ENCODE measurements at places on chromosomes 7 and 10.
A peak's percentile ranks its signal among the peaks of the same experiment; 100 is the strongest.

DNA sequence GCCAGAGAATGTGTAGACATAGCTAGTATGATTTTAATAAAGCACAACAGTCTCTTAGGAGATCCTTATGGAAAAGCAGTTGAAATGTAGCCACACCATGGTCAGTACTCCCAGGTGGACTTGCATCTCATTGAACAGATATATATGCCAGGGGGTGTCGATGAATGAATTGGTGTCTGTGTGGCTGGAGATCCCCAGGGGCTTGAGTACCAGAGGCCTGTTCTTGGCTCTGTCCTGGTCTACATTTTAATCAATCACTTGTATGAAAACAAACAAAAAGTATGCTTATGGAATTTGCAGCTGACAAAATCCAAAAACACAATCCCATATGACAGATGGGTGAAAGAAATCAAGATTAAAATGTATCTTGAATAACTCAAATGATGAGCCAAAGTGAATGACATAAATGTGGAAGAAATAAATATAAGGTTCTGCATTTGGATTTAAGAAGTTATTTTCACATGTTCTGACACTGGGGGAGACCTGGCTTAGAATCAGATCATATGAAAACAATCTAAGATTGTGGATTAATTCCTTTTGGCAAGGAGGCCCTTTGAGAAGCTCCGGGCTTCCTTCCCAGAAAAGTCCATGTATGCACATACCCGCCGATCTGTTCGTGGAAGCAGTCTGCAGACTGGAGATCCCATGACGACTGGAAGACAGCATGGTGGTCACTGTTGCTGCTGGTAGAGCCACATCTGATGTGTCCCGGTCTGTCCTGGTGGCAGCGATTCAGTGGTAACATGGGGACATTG, 15.6 kb downstream of the CLEC2L start:
- DNase-seq, result no peak

GRCh38 chr10:96743988-96744585, 23.8 kb upstream of the PIK3AP1 start:
- DNase-seq, result no peak

DNA sequence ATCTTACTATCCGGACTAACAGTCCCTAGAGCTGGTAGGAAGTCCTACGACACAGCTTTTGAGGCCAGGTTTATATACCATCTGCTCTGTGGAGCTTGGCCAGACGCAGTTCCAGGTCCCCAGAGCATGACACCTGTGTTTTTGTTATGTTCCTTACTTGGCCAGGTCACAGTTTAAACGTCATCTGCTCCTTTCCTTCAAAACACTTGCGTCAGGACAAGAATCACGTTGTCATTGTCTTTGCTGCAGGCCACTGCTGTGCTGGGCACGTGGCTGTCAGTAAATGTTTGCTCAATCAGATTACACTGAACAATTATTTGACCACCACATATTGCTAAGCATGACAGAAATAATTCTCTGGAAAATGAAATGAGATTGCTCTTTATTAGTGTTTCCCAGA, 23.9 kb downstream of the SLC18A2 start:
- DNase-seq, result no peak

DNA sequence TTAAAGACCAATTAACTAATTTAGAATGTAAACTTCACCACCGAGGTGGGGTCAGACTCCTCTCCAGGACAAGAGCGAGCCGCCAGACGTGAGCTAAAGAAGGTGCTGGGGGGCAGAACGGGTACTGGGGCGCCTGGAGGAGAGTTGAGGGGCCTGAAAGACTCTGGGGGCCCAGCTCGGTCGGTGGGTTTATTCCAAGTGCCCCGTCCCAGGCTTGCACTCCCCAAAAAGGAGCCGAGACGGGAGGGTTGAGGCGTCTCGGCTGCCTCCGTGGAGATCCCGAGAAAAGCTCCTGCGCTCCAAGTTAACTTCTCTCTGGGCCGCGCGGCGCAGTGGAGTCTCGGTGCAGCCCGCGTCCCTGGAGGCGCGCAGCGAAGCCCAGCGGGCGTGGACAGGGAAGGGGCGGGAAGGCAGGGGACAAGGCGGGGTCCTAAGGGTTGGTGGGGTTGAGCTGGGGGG, 553.3 kb downstream of the TFEC start:
- peak; percentile 51 for DNase-seq

GRCh38 chr7:117283371-117283770, 39.5 kb downstream of the WNT2 start:
- DNase-seq, result no peak

DNA sequence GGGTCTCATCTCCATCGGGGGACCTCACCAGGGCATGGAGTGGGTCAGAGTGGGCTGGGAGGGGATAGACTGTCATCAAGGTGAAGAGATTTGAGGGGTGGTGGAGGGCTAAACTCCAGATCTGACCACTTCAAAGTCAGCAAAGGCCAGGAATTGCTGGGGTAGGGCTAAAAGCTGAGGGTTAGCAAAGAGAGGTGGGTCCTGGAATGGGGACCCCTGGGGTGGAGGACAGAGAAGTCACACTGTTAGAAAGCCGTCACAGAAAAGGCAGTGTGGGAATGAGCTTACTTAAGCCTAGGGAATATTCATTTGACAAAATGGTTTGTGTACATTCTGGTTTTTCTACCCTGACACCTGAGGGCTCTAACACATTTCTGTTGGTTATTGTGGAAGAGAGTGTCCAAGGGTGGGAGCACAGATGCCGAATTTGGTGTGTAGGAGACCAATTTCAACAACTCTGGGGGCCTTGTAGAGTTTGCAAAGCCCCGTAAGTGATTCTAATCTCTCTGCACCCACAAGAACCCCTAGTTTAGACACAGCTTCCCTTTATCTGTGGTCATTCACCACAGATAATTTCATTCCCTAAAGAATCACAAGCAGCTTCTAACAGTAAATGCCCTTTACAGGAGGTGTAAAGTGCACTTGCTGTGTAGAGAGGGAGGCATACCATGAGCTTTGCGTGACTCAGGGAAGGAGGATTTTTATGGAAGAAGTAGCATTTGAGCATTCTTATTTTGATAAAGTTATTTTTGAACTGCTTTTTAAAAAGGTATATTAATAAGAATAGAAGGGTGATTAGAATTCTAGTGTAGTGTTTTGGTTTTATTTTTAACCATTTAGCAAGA, 6.4 kb downstream of the FBH1 start:
- DNase-seq, result no peak

DNA sequence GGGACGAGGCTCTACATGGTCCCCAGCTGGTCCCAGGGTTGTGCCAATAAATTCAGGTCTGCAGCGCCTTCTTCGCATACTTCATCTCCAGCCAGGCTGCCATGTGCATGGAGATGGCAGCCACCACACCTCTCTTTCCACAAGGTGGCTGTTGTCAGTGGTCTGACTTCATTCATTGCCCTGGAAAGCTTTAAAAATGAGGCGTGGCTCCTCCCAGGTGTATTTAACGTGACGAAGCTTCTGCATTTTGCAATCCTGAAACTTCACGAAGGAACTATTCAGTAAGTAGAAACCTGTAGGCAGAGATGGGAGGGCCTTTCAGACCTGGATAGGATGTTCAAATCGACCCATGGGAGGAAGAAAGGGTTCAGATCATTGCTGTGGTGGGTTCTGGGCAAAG, 53.7 kb downstream of the PFKFB3 start:
- no peak for DNase-seq
